ENCODE measurements at places on chromosomes 5 and 9.
A peak's percentile ranks its signal among the peaks of the same experiment; 100 is the strongest.

DNA sequence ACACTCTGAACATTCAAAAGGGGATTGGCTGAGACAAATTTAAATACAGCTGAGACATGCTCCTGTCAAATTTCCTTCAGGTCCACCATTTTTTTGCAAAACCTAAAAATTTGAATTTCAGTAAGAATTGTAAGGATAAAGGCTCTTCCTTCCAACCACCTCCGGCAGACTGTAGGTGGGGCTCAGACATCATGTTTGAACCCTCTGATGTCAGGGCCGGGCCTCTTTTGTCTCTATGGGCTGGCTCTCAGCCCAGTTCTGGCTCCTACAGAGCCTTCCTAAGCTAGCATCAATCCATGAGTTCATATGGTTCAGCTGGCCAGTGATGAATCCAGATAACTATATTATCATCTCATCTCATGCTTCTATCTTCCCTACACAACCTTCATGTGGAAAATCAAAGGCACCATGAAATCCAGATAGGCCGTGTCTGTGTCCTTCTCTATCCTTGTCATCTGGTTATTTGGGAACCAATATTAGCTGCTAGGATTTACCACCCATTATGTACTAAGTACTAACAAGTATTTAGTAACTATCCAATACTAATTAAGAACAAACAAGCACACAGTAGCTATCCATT lies 44.2 kb downstream of the NIPSNAP3B start:
- DNase-seq: no peak

DNA sequence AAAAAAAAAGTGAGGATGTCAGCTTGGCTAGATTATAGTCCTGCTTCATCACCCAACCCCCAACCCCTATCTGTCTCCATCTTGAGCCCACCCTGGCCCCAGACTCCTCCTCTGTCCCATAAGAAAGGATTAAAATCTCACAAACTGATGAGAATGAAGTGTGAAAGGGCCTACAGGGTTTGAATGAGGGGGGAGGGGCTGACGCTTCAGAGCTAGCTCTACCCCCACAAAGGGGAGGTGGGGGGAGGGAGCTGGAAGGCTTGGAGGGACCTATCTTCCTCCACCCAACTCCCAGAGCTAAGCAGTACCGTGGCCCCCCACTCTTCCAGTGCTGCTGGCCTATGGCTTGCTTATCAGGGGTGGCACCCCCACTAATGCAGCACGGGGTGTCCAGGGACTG lies 43.7 kb upstream of the HAND1 start:
- DNase-seq: no peak

DNA sequence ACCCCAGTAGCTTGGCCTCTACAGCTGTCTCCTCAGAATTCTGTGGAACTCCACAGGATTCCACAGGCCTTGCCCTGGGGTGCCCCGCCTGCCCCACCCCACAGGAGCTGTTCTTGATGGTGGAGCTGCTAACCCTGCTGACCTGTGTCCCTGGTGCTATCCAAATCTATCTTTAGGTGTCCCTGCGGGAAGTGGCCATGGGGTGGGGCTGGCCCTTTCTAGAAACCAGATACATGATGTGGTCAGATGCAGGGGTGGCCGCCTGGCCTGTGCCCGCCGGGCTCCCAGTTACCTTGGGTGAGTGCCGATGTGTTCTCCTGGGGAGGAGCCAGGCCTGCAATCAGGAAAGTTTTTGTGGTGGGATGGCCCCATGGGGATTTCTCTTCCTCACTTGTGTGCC lies 34.2 kb downstream of the WNK2 start:
- DNase-seq: no peak

DNA sequence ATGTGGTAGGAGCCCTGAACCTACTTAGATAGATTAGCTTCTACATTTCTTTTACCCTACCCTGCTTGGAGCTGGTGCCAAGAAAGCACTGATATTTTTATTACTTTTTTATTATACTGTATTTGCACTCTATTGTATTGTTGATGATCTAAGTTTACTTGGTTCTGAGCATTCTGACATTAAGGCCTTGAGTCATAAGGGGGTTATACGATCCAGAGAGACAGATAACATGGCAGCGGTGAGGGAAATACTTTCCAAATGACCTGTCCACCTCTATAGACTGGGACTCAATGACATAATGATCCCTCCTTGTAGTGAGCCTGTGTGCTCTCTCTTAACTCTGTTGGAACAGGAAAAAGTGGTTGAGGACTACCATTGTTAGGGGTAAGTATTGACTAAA lies 176.3 kb downstream of the MAN2A1 start:
- DNase-seq: no peak

GRCh38 chr5:80565330-80565729 lies 4.8 kb downstream of the ANKRD34B start:
- DNase-seq: no peak

DNA sequence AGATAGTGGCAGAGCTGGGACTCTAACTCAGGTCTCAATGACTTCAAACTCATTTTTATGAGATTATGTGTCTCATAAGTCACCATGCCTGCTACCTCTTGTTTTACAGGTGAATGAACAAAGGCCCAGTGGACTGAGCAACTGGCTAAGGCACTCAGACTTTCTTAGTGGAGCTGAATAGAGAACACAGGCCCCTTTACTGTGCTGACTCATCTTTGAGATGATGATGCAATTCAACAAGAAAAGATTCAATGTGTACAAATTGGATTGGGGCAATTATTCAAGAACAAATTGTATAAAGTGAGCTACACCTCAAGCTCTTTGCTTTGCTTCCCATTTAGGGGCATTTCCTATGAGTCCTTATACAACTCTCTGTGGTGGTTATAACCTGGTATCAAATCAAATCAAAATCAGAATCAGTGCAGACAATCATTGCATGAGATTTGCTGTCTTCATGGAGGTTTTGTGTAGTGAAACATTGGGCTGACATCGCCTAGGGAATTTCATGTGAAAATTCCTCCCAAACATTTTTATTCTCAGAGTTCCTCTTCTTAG lies 84.3 kb upstream of the PPP2R2B start:
- no peak for DNase-seq

DNA sequence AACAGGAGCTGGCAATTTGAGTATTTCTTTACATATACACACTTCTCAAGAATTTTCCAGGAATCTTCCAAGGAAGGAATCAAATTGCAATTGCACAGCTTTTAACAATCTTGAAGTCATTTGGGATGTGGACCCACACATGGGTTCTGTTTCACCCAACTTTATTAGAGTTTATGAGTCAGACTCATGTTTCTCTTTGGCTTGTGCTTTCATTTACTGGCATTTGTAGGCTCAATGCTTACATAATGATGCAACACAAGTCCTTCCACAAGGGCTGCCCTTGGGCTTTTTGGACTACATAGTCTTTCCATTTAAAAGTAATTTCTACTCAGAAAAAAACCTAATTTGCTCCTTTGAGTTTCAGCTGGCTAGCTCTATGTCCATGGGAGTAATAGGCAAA lies 4.6 kb upstream of the CDC37L1 start:
- DNase-seq: no peak

GRCh38 chr9:89410641-89411350 lies 87.1 kb downstream of the SEMA4D start:
- no peak for DNase-seq

GRCh38 chr9:98442114-98442513 lies 186.7 kb upstream of the TBC1D2 start:
- DNase-seq: no peak

DNA sequence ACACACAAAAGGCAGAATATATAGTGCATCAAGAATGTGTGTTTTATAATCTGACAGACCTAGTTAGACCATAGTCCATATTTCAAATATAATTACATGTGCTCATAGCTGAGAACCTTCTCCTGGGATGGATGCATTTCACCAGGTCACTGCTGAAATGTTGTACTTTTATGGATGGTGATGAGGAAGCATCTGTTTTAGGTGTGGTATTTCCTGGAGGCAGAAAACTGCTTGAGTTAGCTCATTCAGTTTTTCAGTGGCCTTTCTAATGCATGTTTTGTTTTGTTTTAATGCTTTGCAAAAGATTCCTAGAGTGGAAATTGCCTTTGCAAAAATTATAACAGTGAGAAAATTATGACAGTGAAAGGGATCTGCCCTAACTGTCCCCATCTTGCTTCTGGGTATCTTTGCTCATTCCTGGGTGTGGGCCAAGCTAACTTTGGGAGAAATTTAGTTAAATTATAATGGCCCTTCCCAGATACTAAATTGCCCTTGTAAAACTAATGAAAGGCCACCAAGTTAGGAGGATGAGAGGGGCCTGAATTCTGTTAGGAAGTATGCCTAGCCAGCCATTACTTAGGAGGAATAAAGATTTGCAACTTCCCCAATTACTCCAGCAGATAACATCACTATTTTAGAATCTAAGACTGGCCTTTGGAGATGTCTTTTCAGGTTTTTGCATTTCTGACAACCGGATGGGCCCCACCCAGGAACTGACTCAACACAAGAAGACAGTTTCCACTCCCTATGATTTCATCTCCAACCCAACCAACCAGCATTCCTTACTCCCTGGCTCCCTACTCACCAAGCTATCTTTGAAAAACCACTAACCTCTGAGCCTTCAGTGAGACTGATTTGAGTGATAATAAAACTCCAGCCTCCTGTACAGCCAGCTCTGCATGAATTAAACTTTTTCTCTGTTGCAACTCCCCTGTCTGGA lies 7.0 kb upstream of the IL12B start:
- DNase-seq: no peak

- DNase-seq: peak; percentile 62
These were observed 16.6 kb downstream of the SH3PXD2B start for GRCh38 chr5:172437445-172438318.

DNA sequence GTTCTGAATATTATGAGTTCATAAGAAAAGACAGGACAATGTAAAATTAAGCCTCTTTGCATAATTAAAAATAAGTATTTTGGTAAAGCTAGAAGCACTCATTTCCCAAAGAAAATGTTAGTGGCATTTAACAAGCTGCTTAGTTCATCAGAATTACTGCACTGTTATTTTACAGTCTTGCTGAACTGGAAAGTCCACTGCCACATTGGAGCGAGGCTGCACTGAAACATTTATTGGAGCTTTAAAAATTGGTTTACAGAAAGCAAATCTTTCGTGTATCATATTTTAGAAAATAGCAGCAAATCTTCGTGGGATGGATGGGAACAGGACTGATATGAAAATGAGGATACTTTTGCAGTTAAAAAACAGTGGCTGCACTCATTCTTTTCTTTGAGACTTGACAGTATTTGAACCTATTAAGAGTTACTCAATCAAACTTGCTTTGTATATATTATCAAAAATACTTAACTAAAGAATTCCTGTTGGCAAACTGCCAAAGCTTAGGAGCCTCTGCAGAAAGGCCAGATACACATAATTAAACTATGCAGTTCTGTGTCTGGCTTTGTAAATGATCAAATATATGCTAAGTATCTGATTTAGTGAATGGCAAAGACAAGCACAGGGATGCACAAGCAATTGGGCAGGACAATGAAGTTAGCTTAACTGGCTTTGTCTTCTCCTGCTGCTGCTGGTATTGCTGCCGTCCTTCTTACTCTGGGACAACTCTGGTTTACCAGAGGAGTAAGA lies 16.5 kb upstream of the FBXL7 start:
- DNase-seq: no peak

DNA sequence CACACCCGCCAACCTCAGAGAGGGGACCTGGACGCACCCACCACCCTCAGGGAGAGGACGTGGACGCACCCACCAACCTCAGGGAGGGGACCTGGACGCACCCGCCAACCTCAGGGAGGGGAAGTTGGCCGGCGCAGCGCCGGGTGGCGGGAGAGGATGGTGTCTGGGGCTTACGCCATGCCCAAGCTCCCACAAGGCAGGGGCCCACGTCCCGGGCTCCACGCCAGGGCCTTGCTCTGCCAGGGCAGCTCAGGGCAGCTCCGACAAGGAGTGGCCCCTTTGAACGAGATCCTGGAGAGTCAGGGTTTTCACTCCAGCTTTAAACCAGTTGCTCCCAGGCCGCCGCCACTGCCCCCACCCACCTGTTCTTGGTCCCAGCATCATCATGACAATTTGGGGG lies 32.2 kb upstream of the SLC12A7 start:
- DNase-seq: no peak

GRCh38 chr9:127163409-127163808 lies 41.0 kb upstream of the ANGPTL2 start:
- no peak for DNase-seq

DNA sequence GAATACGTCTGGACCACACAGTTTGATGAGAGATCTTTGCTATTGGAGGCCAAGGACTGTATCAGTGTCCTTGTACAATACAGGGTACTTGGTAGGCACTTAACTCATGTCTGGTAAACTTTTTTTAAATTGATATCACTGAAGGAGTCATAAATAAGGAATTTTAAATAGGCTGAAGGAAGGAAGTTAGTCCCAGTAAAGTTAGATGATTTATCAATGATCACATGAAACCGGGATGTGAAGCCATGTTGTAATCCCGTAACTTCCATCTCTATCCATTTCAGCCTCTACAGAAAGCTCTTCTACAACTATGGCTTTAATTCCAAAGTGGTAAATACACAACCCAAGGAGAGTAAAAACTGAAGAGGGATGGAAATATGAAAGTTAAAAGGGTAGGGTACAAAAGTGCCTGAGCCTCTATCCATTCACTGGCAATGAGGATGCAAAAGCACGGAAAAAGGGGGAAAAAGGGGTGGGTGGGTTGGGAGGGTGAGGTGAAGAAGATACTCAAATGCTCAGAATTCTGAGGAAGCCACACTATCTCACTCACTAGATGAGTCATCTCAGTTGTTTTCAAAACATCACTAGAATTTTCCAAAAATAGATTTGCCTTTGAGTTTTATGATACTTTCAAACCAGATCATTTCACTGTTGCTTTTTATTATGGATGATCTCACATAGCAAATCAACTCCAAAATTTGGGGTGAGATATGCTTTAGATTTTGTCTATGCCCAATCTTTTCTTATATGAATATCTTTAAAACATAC lies 1053.5 kb downstream of the NR2F1-AS1 start:
- DNase-seq: no peak

GRCh38 chr9:91825866-91826265 lies 124.2 kb downstream of the ROR2 start:
- DNase-seq: no peak

All from large intestine (tissue), 12 donors.